ENCODE measurements at places on chromosomes 3 and 15.

GRCh38 chr3:52136513-52136912, 17.7 kb downstream of the POC1A start:
- no peak for DNase-seq

DNA sequence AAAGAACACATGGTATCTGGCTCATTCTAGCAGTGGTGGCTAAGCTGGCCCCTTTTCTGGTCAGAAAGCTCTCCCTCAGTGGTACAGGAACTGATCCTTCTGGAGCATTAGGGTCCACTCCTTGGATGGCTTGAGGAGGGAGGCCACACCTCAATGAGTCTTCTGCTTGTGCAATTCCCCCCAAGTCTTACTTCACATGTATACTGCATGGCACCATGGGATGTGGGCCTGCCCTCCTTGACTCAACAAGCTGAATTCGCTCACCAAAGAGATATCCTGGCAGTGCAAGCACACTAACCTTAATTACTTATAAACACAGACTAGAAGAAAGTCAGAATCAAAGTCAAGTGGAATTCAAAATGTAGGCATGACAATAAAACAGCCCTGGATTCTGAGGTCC, 133.8 kb upstream of the SLC2A2 start:
- no peak for DNase-seq

DNA sequence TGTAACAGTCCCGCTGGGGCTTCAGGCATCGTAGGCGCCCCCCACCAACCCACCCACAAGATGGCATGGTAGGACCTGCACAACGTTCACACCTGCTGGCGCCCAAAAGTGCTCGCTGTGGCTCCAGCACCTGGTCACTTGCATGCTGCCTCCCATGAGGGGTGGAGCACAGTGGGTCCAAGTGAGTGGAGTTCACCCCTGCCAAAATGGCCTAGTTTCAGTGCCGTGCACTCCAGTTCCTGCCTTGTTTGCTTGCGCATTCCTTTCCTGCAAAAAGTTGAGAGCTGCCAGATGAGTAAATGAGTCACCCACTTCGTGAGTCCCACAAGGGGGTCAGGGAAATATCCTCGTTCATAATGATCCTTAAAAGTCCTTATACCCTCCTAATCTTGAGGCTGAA, 788.7 kb upstream of the DPPA4 start:
- DNase-seq = no peak

DNA sequence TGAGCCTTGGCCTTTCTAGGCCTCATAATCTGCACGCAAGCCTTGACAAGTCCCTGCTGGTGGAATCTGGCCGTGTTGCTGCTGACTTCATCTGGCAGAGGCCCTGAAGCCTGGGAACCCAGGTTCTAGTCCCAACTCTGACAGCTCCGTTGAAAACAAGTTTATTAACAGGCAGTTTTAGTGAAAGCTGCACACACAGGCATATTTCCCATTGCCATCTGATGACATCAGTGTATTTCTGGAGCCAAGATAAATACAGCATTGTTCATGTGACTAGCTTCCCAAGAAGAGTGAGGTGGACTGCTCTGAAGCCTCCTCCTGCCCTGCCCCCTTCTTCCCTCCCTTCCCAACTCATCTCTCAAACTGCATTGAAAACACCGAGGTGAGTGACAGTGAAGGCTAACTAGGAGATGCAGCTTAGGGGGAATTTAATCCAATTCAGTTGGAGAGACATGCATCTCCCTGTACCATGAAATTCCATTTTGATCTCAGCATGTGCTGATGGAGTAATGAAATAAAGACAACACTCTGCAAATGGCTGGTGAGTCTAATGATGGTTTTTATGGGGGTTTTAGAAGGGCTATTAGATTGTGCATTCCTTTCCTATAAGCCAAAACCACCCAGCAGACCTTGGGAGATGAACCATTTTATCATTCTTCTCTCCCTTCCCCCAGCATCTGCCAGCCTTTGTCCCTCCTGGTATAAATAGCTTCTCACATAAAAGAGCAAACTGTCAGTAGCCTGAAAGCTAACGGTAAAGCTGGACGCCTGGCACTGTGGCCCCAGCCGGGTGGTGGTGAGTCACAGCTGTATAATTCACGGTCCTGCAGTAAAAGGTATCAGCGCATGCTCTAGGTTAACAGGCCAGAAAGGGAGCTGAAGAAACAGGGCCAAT, 38.0 kb downstream of the PRICKLE2 start:
- DNase-seq = peak; percentile 83

- DNase-seq = no peak
Observed at GRCh38 chr3:197737749-197738462, 1.2 kb upstream of the RUBCN start.

DNA sequence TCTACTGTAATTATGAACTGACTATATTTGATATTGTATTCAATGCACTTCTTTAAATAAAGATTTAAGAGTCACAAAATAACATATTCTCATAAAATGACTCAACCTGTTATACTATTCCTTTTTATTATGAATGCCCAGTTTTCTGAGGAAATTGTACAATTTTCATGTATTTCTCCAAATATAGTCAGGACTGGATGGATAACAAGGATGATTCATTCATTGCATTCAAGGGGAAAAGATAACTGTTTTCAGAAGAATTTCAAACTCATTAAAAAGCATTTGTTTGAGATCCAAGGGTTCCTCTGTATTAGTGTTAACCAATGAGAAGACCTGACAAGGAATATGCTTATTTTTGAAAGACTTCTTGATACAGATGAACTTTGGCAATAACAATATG, 163.7 kb downstream of the MEIS2 start:
- DNase-seq = no peak

DNA sequence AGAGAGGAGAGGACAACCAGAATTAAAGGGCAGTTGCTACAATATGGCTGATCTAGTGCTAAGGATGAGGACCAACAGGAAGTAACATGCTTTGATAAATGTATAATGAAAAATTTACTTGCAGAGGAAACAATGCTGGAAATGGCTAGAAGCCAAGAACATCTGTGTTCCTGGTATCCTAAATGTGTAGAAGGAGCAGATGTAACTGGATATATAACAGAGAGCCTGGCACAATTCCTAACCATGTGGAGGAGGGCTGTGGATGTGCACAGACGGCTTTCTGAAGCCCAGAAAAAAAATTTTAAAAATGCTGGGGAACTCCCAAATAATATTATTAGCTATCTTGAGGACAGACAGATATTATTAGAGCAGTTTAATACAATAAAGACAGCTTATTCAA, 159.4 kb upstream of the GBE1 start:
- no peak for DNase-seq

- no peak for DNase-seq
Observed at GRCh38 chr15:51830276-51830806, 888 bp downstream of the TMOD3 start.

DNA sequence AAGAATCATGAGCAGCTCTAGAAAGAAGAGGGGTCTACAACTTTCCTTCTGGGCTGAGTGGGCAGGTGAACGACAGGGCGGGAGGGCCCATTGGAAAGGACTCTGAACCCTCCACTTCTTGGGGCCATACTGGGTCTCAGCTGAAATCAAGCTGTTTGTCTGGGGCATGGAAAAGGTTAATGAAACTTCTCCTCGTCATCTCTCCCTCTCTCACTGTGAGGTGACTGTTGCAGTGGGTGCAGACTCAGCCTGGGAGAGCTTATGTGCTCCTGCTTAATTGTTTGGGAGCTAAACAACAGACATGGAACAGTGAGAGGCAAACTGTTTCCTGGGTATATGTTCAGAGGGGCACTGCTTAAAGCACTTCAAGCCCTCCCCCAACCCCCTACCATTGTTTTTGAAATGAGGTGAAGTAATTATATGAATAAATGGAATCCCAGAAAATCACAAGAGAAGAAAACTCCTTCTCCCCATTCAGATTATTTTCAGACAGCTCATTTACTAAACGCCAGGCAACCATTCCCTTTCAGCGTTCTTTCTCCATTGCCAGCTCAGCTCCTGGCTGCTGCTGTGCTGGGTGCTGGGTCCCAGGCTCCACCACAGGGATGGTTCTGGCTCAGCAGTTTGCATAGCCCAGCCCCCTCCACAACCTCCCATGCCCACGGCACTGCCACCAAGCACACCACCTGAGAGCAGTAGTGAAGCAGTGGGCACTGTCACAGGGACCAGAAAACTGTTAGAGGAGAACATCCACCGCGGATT, 444.9 kb upstream of the TBL1XR1 start:
- no peak for DNase-seq

- peak; percentile 76 for DNase-seq
Observed at GRCh38 chr15:50876989-50877360, 31.5 kb upstream of the AP4E1 start.

GRCh38 chr3:58578873-58579272, 1.7 kb upstream of the FAM107A start:
- no peak for DNase-seq

DNA sequence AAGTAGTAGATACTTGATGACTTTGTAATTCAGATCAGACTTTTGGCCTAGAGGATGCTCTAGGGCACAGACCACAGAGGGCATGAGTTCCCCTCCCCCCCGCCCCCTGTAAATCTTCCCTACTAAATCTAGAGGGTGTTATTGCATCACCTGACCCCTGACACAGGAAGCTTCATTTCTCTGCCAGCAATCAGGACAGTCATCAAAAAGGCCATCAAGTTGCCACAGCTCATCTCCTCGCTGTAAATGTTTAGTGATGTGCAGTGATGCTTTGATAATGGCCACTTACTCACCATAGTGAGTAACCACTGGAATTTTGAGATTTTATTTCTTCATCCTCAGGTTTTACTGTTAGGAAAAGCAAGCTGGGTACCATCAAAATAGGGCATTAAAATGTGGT, 289.2 kb upstream of the CHRM5 start:
- DNase-seq = no peak

DNA sequence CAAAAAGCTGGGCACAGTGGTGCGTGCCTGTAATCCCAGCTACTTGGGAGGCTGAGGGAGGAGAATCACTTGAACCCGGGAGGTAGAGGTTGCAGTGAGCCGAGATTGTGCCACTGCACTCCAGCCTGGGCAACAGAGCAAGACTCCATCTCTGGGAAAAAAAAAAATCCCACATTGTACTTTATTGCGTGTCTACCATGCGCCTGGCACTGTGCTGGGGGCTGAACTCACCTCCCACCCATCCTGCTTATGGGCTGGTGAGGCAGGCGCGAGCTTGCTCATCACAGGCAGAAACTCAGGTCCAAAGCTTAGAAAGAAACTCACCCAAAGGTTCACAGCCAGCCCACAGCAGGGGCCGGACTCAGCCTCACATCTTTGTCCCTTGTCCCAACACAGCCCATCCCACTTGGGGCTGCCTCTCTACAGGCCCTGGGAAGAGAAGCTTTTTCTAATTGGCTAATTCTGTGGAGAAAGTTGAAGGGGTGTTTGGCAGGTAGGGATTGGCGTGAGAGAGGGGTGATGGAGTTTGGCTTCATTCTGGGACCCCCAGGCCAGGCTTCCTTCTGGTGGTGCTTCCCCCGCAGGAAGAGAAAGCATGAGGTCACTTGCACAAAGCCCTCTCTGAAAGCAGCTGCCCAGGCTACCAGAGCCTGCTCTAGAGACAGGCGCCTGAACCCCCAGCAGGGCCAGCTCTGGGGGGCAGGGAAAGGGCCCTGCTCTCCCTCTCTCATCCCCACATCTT, 122.6 kb upstream of the SMAD3 start:
- no peak for DNase-seq

- DNase-seq = no peak
Observed at GRCh38 chr3:173875790-173876189, 478.2 kb downstream of the NLGN1 start.

- no peak for DNase-seq
Observed at GRCh38 chr15:91282486-91282885, 182.4 kb downstream of the SV2B start.

- DNase-seq = no peak
Observed at GRCh38 chr15:31359702-31360111, 33.1 kb downstream of the KLF13 start.

DNA sequence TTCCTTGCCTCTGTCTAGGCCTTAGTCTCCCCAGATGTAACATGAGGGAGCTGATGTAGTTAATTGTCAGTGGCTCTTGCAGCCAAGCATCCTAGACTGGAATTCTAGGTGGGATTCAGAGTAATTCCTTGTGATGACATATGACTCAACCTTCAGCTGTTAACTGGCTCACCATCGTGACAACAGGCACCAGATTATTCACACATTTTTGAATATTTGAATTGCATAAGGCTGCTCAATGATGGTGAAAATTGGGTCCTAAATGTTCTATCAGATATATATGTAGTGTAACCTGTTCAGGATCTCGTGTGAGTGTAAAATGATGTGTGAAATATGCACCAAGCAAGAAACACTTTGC, 405.1 kb downstream of the LPP start:
- DNase-seq = no peak

GRCh38 chr15:81161851-81162250, 27.8 kb downstream of the CFAP161 start:
- DNase-seq = no peak

GRCh38 chr3:192888190-192888589, 29.5 kb downstream of the MB21D2 start:
- no peak for DNase-seq

GRCh38 chr15:41834096-41834495, 4.6 kb upstream of the PLA2G4B start:
- no peak for DNase-seq

DNA sequence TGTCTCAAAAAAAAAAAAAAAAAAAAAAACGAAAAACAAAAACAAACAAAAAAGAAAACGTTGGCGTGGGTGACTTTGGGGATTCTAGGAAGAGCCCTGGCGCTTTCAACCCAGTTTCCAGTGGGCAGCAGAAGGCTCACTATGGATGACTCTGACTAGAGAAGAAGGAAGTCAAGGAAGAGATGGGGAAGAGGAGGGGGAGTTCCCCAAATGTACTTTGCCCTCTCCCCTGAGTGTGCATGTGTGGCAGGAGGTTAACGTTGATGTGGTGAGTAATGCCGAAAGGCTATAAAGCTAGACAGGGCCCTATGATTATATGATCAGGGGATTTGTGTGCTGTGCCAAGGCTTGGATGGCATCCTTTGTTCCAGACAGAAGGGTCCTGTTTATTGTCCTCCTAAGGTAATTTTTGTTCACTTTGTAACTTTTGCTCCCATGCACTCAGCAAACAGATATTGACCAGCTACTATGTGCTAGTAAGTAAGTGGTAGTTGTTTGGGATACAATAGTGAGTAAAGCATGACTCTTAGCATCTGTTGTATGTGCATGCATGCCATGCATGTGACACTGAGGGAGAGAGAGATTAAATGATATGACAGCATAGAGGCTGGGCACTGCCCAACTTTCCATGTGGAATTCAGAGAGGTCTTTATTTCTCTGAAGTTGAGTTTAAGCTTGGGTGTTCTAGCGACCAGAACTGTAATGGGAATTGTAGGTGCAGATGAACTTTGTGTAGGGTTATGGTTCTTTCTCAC, 750 bp upstream of the HHLA2 start:
- no peak for DNase-seq
